Skin of body (tissue), 3 donors: ENCODE measurements at places on chromosomes 16 and 17.

DNA sequence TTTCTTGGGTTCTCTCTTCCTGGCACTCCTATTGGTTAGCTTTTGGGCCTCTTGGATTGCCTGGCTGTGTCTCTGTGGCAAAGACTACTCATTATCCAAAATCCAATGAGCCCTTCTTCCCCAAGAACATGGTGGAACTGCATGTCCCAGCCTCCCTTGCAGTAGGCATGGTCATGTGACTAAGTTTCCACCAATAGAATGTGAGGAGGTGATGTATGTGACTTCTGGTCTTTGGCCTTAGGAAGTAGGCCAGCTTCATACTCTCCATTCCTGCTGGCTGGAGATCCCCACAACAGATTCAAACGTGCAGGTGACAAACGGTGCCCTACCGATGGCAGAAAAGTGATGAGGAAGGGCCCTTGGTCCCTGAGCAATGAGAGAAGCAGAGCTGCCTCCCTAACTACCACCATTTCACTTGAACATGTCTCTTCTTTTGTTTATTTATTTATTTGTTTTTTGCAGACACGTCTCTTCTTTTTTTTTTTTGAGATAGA lies 17.3 kb upstream of the SPN start:
- DNase-seq: no peak

- no peak for DNase-seq
Observed at GRCh38 chr17:35931794-35932425, 1.3 kb upstream of the RDM1 start.

DNA sequence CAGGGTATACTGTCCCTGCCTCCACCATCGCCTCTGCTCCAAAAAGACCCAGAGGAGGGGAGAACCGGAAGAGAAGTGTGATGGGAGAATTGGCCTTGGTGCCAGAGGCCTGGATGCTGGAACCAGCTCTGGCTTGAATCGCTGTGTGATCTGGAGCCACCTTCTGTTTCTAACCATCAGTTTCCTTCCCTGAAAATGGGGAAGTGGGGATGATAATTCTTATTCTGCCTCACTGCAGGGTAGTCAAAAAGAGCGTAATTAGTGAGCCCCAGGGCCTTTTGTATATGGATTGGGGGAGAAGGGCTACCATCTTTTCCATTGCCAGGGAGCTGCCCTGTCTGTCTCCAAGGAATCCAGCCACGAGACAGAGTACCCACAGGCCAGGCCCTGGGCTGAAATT lies 52.2 kb downstream of the CCT6B start:
- DNase-seq: no peak

DNA sequence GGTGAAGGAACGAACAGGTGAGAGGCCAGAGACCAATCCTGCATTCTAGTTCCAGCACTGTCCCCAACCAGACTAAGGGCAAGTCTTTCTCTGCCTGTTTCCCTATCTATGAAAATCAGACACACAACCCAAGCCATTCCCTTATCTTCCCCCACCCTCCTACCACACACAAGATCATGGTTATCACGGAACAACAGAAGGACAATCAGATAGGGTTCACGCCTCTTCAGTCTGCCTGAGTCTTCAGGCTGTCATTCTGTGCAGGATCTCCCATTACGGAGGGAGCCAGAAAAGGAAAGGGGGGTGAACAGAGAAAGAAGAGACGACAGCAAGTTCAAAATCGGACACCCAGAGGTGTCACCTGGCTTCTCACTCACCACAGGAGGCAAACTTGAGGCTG lies 11.1 kb downstream of the TLE7 start:
- DNase-seq: no peak

DNA sequence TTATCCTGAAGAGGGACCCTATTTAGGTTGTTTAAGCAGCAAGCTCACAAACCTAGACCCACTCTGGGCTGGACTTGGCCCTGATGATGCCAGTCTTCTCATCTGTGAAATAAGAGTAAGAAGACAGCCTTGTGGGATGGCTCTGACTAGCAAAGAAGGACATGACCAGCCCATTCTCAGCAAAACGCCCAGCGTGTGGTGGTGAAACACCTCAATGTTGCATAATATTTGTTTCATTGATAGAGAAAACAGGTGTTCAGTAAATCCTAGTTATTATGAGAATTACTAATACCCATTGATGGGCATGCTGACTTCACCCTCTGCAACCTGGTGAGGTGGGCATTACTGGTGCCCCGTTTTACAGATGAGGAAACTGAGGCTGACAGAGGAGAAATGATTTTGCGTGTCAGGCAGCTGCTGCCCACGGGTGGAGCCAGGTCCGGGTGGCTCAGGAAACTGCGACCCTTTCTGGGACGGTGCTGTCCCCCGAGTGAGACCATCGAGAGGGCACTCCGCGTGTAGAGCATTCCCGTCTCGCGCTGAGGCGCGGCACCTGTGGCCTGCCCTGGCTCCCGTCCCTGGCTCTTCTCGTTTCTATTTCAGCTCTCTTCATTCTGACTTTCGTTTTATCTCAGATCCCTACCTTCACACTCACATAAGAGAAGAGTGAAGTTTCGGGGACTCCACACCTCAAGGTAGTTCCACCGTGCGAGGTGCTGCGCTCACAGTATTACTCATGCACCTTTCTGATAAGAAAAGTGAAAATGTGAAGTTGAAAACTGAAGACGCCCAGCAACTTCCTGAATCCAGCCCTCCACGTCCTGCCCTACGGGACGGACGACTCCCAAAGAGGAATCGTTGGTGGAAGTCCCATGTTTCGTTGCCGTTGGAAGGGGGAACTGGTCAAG lies 48.5 kb downstream of the IRF8 start:
- DNase-seq: no peak
